ENCODE measurements at places on chromosomes 2 and 18. TPM values are rescaled to one million over a fixed set of nuclear protein-coding genes. Genes with fewer than 3 reads are reported as not detected.
A peak's percentile ranks its signal among the peaks of the same experiment; 100 is the strongest.

- peak; percentile 37 for DNase-seq
These were observed 157.6 kb downstream of the FAM210A start for GRCh38 chr18:13568443-13569392.

- DNase-seq = no peak
These were observed 51.0 kb downstream of the SETBP1 start for GRCh38 chr18:44731530-44732237.

NIFK gene
- 31.5 TPM for total RNA-seq

DNA sequence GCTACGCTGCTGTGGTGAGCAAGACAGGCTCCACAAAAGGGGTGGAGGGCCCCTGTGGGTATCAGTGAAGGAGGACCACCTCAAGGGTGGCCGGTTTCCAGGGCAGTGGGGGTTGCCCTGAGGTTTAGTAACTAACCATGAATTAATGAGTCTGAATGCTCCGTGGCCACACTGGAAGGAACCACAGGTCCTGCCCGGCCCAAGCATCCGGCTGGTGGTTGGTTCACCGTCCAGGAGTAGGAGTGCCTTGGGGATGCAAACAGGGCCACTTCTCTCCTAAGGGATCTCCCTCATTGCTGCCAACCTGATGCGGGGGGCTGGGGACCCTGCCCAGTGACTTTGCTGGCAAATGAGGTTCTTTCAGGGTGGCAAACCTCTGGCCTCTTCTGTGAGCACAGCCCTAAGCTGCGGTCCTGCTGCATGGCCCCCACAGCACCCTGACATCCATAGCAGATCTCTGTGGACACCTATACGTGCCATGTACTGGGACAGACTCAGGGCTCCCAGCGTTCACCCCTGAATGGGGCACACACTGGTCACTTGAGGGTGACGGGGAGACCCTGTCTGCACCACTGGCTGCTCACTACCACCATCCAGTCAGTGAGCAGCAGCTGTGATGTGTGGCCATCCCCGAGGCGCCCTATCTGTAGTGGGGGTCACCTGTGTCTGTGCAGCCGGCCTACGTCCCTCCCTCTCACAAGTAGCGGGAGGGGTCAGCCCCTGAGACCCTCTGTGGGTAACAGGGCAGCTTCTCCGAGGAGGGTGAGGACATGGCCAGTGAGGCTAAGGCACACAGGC lies 41.6 kb downstream of the HS6ST1 start:
- no peak for DNase-seq

DNA sequence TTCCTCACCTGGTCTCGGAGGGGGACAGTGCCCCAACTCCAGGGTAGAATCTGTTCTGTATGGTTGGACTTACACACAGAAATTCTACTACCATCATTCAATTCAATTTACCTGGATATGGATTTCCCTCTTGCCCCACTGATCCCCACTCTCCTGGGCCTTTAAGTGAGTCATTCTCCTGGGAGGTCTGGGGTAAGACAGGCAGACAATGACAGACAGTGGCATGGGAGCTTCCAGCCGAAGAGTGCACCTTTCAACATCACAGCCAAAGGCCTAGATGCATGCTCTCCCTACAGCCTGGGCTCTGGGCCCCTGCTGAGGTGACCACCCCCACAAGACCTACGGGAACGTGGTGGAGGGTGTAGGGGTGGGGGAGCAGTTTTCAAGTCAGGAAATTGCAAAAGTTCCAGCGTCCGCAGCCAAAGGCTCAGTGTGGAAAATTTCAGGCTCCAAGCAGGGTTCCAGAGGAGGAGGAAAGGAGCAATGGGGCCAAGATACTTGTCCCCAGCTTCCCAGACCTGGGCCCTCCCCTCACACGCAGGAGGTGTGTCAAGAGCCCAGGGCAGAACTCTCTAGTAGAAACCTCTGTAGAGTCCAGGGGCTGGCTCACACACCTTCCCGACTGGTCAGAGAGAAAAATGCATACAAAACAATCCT lies 296.4 kb downstream of the CYP26B1 start:
- no peak for DNase-seq
